Stimulated activated CD4-positive, alpha-beta T cell treated with anti-CD3 and anti-CD28 coated beads, Interleukin-12 subunit alpha, Interleukin-12 subunit beta, amount 100 ng/mL, for 48 hours (primary cell): ENCODE measurements at places on chromosomes 7 and 10.

DNA sequence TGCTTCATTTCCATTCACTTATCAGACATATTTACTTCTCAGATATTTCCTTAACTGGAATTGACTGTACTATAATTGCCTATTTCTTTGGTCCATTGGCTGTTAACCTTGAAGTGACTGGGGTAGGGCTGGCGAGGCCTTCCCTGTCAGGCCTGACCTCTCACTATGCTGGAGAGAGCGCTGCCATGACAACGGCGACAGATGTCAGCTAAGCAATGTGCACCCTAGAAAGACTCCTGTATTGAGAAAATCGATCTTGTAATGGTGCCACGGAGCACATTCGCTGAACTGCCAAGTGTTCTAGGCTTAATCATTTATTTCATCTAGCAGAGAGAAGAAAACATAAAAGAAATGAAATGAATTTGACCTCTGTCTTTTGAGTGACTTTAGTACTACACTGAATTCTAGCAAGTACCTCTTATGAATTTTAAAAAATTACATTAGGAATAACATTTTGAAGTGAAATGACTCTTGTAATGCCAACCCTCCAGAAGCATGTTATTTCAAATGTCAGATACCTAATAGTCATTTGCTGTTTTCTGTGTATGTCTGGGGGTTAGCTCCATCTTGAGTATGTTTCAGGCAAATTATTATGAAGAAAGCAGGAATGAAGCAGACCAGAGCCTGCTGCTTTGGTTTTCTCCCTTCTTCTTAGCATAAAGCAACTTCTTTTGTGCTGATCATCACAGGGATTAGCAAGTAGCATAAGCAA is 148.0 kb downstream of the SNX10 start:
- DNase-seq = no peak

- DNase-seq = no peak
These were observed 27.7 kb upstream of the TM9SF3 start for GRCh38 chr10:96614515-96614914.

GRCh38 chr7:116776046-116776445 is 86.3 kb upstream of the CAPZA2 start:
- DNase-seq = no peak

GRCh38 chr10:19595212-19595845 is 220.9 kb upstream of the PLXDC2 start:
- no peak for DNase-seq

GRCh38 chr10:50417886-50418830 is 166.8 kb upstream of the ASAH2 start:
- peak; percentile 39 for DNase-seq

DNA sequence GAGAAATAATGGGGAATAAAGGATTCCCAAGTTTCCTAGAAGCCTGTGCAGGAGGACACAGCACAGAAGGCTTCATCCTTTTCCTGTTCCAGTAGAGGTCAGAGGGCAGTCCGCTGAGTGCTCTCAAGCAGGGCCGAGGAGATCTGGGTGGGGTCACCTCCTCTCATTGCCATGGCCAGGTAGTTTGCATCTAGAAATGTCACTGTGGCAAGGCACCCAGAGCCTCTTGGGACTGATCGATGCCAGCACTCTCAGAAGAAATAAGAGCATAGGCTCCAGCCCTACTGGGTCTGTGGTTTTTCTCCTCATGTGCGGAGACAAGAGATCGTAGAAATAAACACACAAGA is 7.9 kb downstream of the NUB1 start:
- no peak for DNase-seq

DNA sequence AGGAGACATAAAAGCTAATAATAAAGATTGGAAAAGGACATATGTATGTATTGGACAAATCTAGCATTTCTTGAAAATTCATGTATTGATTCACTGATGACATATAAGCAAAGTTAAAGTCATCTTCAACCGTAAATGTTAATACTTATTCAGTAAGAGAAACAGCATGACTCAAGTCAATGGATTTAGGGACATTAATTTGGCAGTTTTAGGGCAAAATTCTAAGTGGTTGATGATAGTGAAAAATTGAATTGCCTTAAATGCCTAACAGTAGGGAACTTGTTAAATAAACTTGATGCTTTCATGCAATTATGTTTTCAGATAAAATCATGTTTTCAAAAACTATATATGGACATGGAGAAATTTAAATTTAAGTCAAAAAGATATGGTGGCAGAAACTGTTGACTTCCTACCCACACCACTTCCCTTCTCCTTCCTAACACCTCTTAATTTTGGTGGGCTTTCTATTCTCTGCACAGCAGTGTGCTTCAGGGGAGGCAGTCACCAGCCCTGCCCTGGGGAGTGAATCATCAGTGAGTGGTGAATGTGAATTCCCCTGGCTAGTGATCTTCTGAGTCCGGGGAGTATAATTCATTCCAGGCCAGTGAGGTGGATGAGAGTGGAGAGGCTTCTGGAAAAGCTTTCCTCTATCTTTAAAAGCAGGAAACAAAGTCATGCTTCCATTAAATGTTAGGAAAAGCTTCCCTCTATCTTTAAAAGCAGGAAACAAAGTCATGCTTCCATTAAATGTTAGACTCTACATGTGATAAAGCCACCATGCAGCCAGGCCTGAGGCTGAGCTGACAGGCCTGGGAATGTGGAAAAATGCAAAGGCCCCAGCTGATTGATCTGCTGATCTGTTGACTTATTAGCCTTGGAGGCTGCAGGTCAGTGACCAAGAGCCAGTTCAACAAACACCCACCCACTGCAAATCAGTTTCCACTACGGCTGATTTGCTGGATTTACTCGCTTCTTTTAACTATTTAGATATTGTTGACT is 25.2 kb upstream of the ITGB1 start:
- DNase-seq = no peak

- DNase-seq = no peak
These were observed 68.5 kb downstream of the MAP3K8 start for GRCh38 chr10:30502266-30503060.

DNA sequence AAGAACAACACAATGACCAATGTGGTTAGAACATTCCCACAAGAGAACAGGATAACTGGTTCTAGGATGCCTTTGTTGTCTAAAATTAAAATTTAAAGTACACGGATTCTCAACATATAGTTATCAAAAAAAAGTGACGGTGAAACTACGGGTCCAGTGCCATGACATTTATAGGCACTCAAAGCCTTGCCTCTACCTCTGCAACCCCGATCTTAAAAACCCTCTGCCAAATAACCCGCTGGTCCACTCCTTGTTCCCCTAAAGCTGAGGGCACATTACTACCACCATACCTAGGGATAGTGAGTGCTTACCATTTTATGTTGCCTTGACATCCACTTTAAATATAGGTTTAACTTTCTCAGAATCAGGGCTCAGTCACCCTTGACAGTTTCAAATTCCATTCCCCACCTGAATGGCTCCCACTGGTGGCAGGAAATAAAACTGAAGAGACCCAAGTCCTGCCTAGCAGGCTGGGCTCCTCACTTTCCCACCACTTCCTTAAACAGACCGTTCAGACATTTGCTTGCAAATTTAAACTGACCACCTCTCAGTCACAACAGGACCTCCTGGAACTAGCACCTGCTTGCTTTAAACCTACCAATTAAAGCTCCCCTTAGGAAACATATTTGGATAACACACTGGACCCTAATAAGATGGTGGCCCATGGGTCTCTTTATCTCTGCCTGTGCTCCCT is 169.9 kb upstream of the ASAH2 start:
- DNase-seq = peak; percentile 46

DNA sequence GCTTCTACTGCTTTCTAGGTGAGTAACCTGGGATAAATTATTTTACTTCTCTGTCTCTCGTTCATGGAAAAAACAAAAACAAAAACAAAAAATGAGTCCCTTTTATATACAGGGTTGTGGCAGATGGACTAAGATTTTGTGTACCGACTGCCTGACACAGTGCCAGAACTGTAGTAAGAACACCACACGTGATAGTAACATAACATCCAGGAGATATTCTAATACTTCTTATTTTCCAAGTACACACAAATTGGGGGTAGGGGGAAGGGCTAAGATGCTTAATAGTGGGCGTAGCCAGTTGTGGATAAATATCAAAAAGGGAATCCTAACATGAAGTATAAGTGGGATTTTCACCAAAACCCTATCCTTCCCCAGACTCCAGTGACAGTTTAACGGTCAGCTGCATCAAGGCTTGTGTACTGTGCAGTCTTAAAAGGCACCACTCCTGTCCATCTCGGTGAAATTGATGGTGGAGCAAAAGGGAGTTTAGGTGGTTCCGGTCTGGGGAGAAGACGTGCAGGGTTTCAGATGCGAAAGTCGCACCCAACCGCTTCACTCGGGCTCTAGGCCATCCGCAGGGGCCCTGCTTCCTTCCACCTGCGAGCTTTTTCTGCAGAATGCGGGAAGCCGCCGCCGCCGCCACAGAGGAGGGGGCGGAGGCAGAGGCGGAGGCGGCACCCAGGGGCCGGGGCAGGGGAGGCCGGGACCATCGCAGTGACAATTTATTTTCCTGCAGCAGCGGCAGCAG is at the start of gene STAMBPL1:
TSS of gene STAMBPL1 (plus strand) at position 712 of the 748 bp plus-strand sequence. CDS start 21,464 bp downstream, outside the sequence.
- DNase-seq = peak; percentile 64

DNA sequence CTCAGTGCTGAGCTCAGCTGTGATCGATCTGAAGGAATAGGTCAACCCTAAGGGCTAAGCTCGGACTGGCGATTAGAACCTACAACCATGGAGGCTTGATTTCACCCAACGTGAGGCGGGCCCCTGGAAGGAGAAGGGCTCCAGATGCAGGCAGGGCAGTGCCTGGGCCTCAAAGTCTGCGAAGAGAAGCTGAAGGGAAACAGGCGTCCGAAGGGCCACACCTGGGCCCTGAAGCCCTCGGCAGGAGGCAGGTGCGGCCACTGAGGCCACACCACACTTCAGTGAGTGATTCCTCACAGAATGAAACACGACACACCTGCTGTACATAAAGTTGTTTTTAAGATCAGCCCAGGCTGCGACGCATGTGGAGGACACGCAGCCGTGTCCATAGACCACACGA is 198.7 kb downstream of the PTPRN2 start:
- DNase-seq = no peak

GRCh38 chr7:36430186-36430585 is 40.5 kb downstream of the ANLN start:
- DNase-seq = no peak
